ENCODE measurements at places on chromosomes 11 and 22.

DNA sequence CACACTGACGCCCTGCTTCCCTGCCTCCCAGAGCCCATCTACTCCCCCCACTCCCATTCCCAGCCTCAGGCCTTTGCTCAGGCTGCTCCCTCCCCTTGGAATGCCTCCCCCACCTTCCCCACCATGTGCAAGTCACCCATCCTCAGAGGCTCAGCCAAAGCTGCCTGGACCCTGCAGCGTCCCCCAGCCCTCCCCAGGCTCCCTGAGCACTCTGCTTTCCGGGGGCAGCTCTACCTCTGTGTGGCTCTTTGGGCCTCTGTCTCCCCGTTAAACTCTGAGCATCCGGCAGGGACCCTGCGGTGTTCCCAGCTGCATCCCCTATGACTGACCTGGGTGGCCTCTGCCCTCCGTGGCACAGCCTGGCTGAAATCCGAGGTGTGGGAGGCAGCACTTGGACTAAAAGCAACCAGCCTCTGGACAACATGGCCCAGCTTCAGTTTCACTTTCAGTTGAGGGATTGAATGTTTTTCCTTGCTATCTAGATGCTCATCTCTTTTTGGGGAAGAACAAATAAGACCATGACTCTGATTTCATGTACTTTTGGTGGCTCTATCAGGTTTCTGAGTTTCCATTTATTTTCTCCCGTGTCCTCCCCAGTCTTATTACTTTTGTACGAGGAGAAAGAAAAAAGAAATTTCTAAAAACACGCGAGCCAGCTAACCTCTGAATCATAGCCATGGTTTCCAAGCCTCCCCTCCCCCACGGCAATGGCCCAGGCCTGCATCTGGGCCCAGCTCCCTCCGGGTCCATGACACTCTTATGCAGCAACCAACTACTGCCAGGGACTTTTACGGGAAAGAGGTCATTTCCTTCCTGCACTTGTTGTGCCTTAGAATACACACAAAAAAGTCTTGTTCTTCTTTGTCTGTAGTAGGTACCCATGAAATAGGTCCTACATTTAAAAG lies 3.8 kb downstream of the APOL3 start:
- no peak for DNase-seq

DNA sequence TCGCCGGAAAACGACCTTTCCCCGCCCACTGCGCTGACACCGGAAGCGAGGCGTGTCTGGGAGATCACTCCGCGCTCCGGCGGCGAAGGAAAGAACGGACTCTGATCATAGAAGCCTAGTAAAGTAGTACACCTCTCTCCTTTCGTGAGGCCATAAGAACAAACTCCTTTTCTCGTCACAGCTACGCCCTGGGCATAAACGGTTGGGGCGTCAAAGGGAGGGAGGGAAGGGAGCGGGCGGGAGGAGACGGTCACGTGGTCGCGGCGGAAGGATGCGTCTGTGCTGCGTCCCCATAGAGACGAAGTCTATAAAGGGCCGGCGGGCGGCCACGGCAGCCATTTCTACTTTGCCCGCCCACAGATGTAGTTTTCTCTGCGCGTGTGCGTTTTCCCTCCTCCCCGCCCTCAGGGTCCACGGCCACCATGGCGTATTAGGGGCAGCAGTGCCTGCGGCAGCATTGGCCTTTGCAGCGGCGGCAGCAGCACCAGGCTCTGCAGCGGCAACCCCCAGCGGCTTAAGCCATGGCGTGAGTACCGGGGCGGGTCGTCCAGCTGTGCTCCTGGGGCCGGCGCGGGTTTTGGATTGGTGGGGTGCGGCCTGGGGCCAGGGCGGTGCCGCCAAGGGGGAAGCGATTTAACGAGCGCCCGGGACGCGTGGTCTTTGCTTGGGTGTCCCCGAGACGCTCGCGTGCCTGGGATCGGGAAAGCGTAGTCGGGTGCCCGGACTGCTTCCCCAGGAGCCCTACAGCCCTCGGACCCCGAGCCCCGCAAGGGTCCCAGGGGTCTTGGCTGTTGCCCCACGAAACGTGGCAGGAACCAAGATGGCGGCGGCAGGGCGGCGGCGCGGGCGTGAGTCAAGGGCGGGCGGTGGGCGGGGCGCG lies at the start of gene ATF4:
TSS of gene ATF4 (plus strand) at position 337 of the 880 bp plus-strand sequence. CDS start 884 bp downstream, outside the sequence.
- DNase-seq, result peak; percentile 90

DNA sequence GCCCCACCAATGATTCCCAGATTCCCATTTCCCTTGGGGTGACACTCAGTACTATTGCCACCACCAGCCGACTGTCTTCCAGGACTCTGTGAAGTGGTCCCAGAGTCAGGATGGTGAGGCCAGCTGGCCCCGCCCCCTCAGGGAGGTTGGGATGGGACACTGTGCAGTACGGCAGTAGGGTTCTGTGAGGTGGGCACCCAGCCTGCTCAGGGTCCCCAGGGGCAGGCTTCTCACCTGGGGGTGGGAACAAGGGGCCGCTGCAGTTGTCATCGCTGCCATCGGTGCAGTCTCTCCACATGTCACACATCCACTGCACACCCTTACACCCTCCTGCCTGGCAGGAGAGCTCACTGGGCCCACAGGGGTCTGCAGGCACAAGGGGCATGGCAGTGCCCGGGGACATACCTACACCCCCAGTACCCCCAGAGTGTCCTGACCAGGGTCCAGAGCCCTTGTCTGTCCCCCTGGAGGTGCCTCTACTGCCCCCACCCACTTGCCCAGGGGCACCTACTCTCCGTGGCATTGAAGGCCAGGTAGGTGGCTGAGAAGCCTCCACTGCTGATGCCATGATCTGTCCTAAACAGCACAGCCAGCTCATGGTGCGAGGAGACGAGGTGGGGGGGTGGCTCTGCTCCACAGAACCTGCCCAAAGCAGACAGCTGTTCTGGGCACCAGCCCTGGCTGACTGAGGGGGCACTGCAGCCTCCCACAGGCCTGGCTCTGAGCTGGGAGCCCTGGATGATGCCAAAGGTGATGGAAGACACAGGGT lies 1.9 kb upstream of the C1QTNF5 start:
- no peak for DNase-seq

DNA sequence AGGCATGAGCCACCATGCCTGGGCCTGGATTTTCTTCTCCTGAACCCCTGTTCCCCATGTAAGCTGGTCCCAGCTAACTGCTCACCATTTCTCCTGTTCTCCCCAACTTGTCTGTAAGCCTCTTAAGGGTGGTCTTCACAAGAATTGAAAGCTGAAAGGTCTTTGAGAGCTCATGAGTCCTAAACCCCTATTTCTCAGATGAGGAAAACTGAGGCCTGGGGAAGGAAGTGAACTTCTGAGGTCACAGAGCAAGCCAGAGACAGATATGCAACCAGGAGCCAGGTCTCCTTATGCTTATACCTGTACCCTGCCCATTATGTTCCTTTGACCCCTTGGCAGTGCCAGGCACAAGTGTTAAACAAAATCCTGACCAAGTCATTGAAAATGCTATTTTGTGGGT lies 16.3 kb downstream of the NPTXR start:
- no peak for DNase-seq

GRCh38 chr11:44761551-44761961 lies 34.8 kb downstream of the TSPAN18 start:
- no peak for DNase-seq

GRCh38 chr11:121692236-121692635 lies 239.5 kb upstream of the SORL1-AS1 start:
- no peak for DNase-seq

GRCh38 chr11:60455531-60456042 lies at the start of gene MS4A1:
TSS of gene MS4A1 (plus strand) at chr11:60455847. CDS start at chr11:60462375, 6,528 bp downstream.
- DNase-seq, result no peak

DNA sequence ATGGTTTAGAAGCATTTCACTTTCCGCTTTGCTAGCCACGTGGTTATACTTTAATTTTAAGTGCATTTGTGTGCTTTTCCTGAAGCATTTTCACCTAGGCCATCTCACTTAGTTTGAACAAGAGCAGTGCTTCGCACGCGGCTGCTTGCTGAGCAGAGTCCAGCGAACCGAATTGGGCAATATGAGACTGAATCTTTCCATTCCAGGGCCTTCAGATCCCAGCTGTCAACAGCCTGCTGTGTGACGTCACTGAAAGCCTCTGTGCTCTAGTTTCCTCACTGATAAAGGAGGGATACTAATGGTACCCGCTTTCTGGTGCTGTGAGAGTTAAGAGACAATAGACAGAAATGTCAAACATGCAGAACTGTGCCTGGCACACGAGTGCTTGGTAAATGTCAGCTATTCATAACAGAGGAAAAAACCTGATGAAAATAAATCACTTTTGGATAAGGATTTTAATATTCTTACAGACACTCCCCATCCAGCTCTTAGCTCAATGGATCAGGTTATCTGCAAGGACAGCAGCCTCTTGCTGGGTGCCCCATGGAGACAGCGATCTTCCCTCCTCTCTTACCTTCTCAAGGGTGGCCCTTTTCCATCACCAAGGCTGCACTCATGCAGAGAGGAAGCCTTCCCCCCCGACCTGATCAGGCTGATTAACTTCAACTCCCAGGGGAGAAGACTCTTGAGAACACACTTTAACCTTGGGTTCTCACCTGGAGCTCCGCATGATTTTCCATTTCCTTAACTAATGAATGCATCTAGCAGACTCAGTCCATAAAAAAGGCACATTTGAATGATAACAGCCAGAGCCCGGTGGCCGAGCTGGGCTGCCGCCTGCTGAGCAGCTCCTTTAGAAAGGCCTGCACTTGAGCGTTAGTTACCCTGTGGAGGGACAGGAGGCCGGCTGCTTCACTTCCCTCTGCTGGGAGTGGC lies 3.5 kb upstream of the GLB1L3 start:
- DNase-seq, result peak; percentile 75

GRCh38 chr11:99592266-99592665 lies 571.5 kb downstream of the CNTN5 start:
- no peak for DNase-seq
